ENCODE measurements at places on chromosomes 7 and 10. TPM values are rescaled to one million over a fixed set of nuclear protein-coding genes. Genes with fewer than 3 reads are reported as not detected.

DNA sequence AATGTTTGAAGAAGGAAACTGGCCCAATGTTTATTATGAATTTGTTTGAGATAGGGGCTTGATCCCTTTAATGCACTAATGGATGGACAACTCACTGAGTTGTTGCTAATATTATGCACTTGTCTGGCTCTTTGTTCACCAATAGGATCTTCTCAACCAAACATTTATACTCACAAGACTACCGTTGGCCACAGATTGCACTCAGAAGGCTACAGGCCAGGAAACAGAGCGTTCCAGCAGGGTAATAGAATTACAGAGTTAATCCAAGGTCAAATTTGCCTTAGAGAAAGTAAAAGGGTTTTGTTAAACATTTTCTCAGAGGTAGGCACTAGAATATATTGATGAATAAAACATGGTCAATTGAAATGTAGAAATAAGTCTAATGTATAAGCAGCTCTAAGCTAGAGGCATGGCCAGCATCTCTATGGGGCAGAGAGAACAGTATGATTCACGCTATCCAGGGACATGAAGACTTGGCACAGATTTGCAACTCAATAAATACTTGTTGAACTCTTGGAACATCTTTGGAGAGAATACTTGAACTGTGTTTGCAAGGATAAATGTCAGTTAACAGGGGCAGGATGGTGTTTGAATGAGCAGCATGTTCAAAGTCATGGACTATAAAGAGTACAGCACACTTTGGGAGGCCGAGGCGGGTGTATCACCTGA, 606.9 kb downstream of the SORCS3 start:
- DNase-seq: no peak
- no peak overlapping the region for H3K4me3 ChIP-seq
- no peaks in the 10 kb centered on the region for H3K4me1 ChIP-seq
- H3K27ac ChIP-seq: no peak overlapping the region
- H3K36me3 ChIP-seq: no peaks in the 10 kb centered on the region

GRCh38 chr10:26467639-26468038, 29.5 kb downstream of the APBB1IP start:
- H3K27me3 ChIP-seq: no peaks in the 10 kb centered on the region
- H3K4me3 ChIP-seq: no peak overlapping the region
- DNase-seq: no peak
- H3K27ac ChIP-seq: no peak overlapping the region
- no peaks in the 10 kb centered on the region for H3K36me3 ChIP-seq

GRCh38 chr10:78727728-78728127, 341.0 kb upstream of the ZMIZ1 start:
- DNase-seq: no peak
- H3K27me3 ChIP-seq: no peaks in the 10 kb centered on the region
- H3K36me3 ChIP-seq: no peaks in the 10 kb centered on the region
- no peak overlapping the region for H3K27ac ChIP-seq

DNA sequence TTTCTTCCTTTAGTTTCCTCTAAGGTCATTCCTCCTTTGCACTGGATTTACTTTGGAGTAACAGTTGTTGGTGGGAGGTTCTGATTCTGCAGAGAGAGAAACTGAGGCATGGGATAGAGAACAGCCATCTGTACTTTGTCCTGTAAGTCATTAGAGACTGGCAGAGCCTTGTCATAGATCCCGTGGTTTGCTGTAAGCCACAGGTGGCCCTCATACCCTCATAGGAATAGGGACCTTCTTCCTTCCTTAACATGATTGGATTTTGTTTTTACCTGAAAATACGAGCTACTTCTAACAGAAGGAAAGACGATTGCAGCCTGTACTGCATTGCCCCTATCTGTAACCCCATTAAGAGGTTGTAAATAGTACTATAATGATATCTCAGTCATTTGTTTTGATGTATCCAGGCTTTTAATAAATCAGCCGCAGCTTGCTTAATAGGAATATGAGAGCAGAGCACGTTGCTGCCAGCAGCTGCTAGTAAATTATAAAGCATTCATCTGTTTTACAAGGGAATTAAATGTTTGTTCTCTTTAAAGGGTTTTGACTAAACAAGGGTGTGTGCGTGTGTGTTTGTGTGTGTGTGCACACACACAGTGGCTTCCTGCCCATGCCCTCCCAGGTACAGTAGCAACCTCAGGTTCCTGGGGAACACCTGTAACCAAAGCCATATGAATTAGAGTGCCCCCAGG, 249.8 kb downstream of the AUTS2 start:
- no peaks in the 10 kb centered on the region for H3K27me3 ChIP-seq
- H3K36me3 ChIP-seq: no peaks in the 10 kb centered on the region
- H3K4me3 ChIP-seq: no peak overlapping the region
- DNase-seq: no peak
- no peaks in the 10 kb centered on the region for H3K4me1 ChIP-seq
- no peak overlapping the region for H3K27ac ChIP-seq

DNA sequence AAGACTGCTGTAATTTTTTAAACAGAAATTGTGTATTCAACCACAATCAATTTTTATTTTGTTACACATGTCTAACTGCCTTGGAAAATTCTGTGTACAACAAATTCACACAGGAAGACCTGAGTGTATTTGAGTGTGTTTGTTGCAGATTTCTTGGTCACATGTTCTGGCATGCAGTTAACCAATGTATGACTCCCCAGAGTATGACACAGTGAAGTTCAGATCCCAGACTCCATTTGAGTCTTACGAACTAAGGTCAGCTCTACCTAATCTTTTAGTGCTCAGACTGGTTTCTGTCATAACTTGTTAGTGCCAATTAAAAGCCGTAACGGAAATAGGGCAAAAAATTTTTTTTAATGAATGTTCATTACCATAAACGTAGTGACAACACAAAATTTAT, 5.8 kb downstream of the GNAI1 start:
- no peaks in the 10 kb centered on the region for H3K27me3 ChIP-seq
- H3K4me1 ChIP-seq: no peaks in the 10 kb centered on the region
- H3K4me3 ChIP-seq: no peak overlapping the region
- H3K36me3 ChIP-seq: no peaks in the 10 kb centered on the region
- DNase-seq: no peak

- no peaks in the 10 kb centered on the region for H3K27me3 ChIP-seq
- no peak overlapping the region for H3K27ac ChIP-seq
- H3K36me3 ChIP-seq: no peaks in the 10 kb centered on the region
- no peak overlapping the region for H3K4me3 ChIP-seq
- H3K4me1 ChIP-seq: no peaks in the 10 kb centered on the region
Measured at GRCh38 chr7:131610007-131610406, 53.6 kb upstream of the PODXL start.

GRCh38 chr7:69232445-69233376, 365.6 kb upstream of the AUTS2 start:
- H3K27ac ChIP-seq: no peak overlapping the region
- H3K36me3 ChIP-seq: no peaks in the 10 kb centered on the region
- H3K27me3 ChIP-seq: no peaks in the 10 kb centered on the region
- no peaks in the 10 kb centered on the region for H3K4me1 ChIP-seq
- H3K4me3 ChIP-seq: no peak overlapping the region

DNA sequence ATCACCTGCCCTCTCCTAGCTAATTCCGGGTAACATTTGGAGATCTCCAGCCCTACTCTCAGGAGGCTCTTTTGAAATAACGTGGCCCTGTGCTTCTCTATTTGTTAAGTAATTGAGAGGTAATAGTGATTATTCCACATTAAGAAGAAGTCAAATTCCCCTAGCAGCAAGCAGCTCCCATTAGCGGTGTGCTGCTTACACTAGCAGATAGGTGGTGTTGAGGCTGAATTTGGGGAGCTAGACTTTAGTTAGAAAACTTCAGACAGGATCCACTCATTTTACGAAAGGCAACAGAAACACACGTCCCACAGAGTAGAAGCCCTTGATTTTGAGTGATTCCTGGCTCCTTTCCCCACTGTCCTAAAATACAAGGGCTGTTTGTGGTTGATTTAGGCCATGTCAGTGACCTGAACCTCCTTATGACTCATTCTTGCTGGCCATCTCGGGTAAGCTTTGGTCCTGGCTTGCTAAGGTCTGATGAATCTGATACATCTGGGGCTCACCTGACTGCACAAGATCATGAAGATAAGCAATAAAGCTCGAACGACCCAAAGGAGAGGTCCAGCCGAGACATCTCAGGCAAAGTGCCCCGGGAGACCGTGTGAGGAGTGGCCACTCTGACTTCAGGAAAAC, 77.2 kb downstream of the FAM204A start:
- H3K4me3 ChIP-seq: no peak overlapping the region
- H3K27me3 ChIP-seq: no peaks in the 10 kb centered on the region
- H3K36me3 ChIP-seq: no peaks in the 10 kb centered on the region
- H3K27ac ChIP-seq: no peak overlapping the region

DNA sequence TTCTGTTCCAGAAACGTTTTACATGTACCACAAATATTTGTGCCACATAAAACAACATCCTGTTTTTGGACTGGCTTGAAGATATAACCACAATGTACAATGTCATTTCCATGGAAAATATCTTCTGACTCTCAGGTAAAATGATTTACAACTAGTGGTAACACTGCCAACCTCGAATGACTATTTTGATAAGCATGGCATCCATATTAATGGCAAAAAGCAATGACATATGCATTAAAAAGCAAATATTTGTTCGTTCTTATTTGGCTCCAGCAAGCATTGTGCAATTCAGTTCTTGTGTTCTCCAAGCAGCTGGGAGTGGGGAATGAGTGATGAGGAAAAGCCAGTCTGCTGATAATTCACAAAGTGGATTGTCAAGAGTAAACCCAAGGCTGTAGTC, 289.0 kb downstream of the PLXDC2 start:
- H3K4me3 ChIP-seq: no peak overlapping the region
- H3K27ac ChIP-seq: no peak overlapping the region
- no peak for DNase-seq
- H3K27me3 ChIP-seq: no peaks in the 10 kb centered on the region

DNA sequence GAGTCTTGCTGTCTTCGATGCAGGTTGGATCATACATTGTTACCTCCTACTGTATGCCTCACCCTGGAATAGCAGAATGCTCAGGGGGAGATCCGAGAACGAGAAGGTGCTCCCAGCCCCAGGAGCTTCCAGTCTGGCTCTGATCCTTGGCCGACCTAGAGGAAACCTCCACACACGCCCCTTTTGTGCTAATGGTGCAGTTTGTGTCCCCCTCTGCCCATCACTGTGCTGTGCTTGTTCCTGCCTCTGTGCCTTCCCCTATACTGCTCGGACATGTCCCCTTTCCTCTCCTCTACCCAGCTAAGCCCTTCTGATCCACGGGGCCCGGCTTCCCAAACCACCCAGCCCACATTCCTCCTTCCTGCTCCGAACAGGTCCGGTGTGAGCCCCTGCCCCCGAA, 32.5 kb downstream of the ZNF775 start:
- no peaks in the 10 kb centered on the region for H3K4me1 ChIP-seq
- H3K36me3 ChIP-seq: no peaks in the 10 kb centered on the region
- no peak overlapping the region for H3K4me3 ChIP-seq
- H3K27ac ChIP-seq: no peak overlapping the region
- no peaks in the 10 kb centered on the region for H3K27me3 ChIP-seq

DNA sequence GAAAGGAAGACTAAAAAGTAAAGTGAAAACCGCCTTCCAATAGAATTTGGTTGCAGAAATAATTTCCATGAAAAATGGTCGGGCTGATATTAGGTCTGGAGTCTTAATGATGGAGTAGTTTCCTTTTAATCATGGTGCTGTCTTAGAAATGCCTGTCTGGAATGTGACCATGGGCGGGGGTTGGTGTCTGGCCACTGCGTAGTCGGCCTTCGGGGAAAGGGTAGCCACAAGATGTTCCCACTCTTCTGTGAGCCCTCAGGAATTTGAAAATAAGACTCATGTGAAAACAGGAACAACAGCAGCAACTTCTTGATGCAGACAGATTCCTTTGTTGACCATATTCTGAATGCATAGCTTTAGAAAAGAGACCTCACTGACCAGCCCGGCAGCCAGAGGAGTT, 176.8 kb downstream of the KIAA1217 start:
- no peaks in the 10 kb centered on the region for H3K27me3 ChIP-seq
- H3K36me3 ChIP-seq: no peaks in the 10 kb centered on the region
- no peaks in the 10 kb centered on the region for H3K4me1 ChIP-seq
- no peak overlapping the region for H3K27ac ChIP-seq
- no peak for DNase-seq
- H3K4me3 ChIP-seq: no peak overlapping the region

DNA sequence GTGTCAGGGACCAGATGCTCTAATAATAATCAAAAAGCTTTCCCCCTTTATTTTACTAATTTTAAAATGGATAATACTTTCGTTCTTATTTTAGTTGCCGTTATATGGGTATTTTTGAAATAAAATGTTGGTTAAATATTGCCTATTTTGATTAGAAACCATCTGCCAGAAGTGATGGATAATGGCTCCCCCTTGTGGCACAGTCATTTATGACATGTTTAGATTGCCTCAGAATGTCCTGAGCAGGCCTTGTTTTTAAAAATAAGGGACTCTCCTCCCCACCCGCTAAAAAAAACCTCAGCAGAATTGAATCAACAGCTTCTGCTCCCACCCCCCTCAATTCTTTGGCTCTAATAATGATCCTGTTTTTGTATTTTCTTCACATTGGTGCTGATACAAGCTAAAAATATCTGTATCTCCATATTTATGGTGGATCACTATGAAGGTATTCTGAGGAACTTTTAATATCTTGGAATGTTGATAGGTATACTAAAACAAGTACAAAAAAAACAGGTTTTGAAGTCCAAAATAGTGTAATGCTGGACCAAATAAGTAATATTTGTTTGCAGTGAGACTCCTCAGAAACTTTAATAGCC, 38.8 kb downstream of the TMEM60 start:
- no peak overlapping the region for H3K27ac ChIP-seq
- peaks cover 4% of the 10 kb centered on the region for H3K4me1 ChIP-seq
- peak; percentile 36 for DNase-seq
- no peak overlapping the region for H3K4me3 ChIP-seq
- no peaks in the 10 kb centered on the region for H3K27me3 ChIP-seq

DNA sequence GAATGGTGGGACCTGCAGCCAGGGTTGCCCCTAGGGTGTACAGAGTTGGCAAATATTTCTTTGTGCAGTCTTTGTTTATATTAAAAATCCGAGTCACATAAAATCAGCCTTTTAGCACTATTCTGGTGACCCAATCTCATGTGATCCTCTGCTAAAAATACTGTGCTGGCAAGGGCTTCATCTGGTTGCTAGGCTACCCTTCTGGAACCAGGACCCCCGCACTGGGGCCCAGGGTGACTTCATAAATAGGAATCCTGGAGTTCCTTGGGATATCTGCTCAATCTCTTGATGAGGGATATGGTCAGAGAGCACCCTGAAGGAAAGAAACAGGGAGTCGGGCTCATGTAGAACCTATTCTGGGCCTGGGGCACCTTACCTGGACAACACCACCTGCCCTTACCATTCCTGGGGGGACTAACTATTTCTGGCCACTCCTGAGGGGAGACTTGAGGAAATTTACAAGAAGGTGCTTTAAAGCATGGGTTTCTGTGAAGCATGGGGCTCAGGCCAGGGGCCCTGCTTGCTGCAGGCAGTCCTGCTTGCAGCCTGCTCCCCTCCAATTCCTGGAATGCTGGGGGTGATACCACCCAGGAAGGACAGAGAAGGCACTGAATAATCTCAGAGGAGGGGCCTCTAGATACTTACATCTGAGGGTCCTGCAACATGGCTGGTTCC, 44.7 kb downstream of the SH2D4B start:
- no peaks in the 10 kb centered on the region for H3K27me3 ChIP-seq
- H3K4me3 ChIP-seq: no peak overlapping the region
- H3K36me3 ChIP-seq: no peaks in the 10 kb centered on the region

GRCh38 chr7:98788966-98789365, 80.8 kb downstream of the TMEM130 start:
- no peak overlapping the region for H3K27ac ChIP-seq
- no peaks in the 10 kb centered on the region for H3K4me1 ChIP-seq
- DNase-seq: no peak
- H3K36me3 ChIP-seq: no peaks in the 10 kb centered on the region
- H3K4me3 ChIP-seq: no peak overlapping the region
- H3K27me3 ChIP-seq: no peaks in the 10 kb centered on the region

- no peak for DNase-seq
- no peak overlapping the region for H3K27ac ChIP-seq
- H3K36me3 ChIP-seq: no peaks in the 10 kb centered on the region
- H3K4me1 ChIP-seq: no peaks in the 10 kb centered on the region
Measured at GRCh38 chr10:83212632-83213334, 926.5 kb upstream of the GHITM start.

Gene ZNF107
- 17.1 TPM for total RNA-seq

Gene ELN
- 427 TPM for total RNA-seq

Gene C10orf90
- total RNA-seq: not detected

Measured in uterus (tissue), 4 donors.